ENCODE measurements at places on chromosomes 13 and 19.
A peak's percentile ranks its signal among the peaks of the same experiment; 100 is the strongest.

DNA sequence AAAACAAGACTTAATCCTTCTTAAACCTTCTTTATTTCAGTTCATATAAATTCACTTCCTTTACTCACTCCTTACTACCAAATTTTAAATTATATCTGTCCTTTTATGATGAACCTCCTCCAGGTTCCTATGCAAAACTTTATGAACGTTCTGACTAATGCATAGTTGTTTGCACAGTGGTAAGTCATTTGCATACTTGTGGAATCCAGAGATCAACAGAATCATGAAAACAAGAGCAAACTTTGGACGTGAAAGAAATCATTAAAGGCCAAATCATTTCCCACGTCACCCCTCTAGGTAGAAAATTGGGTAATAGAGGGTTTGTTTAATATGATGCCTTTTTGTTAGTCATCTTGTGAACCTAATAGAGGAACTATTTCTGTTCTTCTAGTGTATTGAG is 32.3 kb upstream of the MYCBP2 start:
- DNase-seq = no peak

DNA sequence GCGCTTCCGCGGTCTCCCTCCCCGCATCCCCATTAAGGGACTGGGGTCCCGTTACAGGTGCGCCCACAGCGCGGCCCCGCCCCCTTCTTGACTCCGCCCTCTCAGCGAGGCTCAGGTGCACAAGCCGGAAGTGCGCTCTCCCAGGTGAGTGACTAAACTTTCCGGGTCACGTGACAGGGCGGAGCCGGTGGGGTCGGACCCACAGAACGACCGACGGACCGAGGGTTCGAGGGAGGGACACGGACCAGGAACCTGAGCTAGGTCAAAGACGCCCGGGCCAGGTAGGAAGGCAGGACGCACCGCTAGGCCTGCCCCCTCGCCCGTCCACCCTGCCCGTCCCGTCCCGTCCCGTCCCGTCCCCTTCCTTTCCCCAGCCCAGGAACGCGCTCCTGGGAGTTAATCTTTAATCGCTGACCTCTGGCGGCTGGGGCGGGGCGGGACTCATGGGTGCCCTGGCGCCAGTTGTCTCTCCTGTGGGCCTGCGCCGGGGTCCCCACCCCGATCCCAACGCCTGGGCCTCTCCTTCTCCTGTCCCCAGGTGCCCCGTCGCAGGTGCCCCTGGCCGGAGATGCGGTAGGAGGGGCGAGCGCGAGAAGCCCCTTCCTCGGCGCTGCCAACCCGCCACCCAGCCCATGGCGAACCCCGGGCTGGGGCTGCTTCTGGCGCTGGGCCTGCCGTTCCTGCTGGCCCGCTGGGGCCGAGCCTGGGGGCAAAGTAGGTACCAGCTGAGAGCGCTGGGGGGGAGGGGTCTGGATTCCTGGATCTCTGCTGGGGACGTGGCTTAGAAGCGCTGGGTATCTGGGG is at the start of gene CRB3:
CRB3 (plus strand) TSS at position 202 of the 804 bp plus-strand sequence; CDS start at position 633, 431 bp downstream.
- DNase-seq = no peak

DNA sequence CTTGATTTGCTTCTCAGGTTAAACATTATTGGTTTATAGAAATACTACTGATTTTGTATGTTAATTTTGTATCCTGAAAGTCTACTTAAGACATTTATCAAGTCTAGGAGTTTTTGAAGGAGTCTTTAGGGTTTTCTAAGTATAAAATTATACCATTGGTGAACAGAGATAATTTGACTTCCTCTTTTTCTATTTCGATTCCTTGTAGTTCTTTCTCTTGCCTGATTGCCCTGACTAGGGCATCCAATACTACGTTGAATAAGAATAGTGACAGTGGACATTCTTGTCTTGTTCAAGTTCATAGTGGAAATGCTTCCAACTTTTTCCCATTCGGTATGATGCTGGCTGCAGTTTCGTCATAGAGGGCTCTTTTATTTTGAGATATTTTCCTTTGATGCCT is 807.5 kb upstream of the SLC10A2 start:
- DNase-seq = no peak

DNA sequence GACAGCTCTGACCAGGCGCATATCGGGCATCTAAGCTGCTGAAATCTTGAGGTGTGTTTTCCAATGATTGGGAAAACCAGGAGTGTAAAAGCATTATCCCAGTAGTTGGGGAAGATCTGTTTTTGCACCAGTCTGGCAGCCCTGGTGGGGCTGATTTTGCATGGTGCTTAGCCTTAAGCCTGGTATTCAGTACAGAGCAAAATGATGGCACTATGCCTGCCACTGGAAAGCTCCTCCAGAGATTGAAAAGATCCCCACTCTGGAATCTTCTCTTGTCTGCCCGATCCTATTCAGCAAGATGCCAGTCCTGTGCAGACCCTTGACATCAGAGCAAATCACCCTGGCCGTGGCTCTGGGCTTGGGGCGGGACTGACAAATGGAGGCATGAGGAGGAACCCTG is 44.7 kb upstream of the SIAH3 start:
- DNase-seq = no peak

- no peak for DNase-seq
Measured at GRCh38 chr19:44943801-44944249, 1.8 kb downstream of the APOC4 start.

DNA sequence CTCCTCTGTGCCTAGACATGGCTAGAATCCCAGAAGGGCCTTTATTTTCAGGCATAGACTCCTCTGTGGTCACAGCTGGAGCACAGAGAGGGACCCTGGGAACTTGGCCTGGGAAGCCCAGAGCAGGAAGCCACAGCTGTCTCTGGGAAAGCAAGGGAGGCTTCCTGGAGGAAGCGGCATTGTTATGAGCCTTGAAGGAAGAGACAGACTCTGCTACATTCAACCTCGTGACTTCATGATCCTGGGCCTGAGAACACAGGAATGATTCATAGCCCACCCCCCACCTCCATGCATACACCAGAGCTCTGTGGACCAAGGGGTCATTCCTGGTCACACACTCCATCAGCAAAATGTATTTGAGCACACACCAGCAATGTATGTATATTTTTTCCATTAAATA is 8.6 kb downstream of the RDH8 start:
- no peak for DNase-seq

GRCh38 chr13:45925151-45925550 is 73.6 kb upstream of the SIAH3 start:
- DNase-seq = no peak

- DNase-seq = no peak
Measured at GRCh38 chr19:46825731-46826055, 25.0 kb downstream of the AP2S1 start.

DNA sequence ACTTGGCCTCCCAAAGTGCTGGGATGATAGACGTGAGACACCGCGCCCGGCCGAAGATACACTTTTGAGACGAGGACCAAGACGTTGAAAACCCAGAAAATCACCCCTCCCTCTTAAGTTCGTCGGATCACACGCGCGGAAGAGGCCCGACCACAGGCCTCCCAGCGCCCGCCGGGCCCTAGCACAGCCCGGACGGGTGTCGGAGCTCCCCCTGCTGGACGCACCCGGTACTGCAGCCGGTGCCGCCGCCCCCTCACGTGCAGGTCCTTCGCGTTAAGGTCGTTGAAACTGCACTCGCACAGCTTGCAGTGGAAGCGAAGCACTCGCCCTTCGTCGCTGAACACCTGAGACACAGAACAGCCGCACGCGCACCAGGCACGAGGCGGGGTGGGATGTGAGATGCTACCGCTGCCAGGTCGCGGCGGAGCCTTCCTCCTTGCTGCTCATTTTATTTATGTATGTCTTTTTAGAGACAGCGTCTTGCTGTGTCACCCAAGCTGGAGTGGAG is 35.7 kb upstream of the MATK start:
- DNase-seq = peak; percentile 97

DNA sequence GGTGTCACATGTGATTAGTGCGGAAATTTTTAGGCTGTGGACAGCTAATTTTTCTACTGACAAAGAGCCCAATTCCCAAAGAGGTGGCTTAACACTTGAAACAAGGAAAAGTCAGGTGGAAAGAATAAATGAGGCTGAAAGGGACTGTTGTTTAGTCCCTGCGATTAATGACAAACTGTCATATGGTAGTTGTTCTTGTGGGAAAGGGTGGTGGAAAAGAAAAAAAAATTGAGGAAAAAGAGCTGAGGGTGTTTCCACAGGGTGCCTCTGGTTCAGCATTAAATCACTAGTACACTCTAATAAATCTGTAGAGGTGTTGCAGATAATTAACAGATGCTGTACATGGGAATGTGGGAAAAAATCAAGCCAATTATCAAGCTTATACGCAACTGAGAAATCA is 300.7 kb downstream of the DNAJC15 start:
- no peak for DNase-seq

GRCh38 chr13:48210178-48210577 is 22.8 kb upstream of the ITM2B start:
- no peak for DNase-seq

DNA sequence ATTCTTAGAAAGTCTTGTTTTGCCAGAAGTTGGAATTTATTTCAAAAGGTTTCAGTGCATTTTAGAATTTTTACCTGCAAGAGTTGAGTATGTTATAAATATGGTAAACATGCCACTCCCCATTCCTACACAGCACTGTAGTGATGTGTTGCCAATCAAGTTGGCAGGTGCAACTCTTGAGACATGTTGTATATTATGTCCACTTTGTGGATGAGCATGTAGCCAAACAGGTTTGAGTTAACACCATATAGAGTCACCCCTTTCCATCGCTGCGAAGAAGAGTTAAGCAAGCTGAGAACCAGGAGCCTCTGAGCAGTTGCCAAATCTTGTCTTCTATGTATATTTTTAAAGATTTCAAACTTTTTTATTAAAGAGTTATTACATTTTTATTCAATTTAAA is 359.8 kb downstream of the LMO7 start:
- DNase-seq = no peak

DNA sequence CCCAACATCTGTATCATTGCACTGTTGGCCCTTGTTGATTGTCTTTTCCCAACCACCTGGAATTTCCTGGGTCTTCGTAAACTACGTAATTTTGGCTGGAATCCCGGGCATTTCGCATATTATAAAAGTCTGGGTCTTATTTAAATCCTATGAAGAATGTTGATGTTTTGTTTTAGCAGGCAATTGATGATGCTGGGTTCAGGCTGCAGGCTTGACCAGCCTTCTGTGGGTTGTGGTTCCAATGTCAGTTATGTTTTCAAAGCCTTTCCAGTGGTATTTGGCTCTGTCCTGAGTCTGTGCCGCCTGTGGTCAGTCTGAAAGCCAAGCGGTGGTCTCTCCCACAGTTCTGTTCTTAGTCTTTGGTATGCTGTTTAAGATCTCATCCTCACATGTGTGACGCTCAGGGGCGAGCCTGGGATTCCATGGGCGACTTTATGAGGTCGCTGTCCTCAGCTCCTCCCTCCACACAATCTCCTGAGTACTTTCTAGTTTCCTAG is 12.4 kb downstream of the SLC35E1 start:
- no peak for DNase-seq

DNA sequence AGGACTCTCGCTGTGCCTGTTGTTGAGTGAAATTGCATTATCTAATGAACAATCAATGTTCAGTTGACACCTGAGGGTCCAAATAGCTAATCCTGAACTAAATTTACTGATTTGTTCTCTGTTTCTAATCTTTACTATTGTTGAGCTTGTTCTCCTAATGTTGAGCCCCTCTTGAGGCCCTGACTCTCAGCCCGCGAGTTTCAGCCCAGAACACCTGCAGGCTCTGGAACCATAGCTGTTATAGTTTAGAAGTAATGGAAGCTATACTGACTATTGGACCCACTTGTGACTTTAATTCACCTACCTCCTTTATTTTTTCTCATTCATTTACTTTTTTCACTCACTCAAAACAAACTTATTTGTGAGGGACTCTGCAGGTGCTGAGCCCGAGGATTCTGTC is 20.6 kb upstream of the PCDH8 start:
- DNase-seq = no peak

GRCh38 chr13:102441085-102441484 is 39.2 kb upstream of the FGF14 start:
- DNase-seq = no peak

DNA sequence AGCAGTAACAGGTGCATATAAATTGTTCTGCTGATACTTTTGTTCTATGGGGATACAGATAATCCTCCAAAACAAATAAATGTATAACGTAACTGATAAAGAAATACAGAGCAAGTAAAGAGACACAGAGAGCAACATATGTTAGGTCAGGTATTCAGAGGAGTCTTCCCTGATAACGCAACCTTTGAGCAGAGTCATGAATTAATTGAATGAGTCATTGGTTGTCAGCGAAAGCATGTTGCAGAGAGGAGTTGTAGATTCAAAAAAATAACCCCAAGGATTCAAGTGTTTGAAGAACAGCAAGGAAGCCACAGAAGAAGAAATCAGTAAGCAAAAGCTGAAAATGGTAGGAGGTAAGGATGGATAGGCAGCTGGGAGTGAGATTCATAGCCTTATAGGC is 245.2 kb downstream of the TBC1D4 start:
- DNase-seq = no peak

GRCh38 chr19:4575267-4576015 is 16.0 kb upstream of the SEMA6B start:
- no peak for DNase-seq

DNA sequence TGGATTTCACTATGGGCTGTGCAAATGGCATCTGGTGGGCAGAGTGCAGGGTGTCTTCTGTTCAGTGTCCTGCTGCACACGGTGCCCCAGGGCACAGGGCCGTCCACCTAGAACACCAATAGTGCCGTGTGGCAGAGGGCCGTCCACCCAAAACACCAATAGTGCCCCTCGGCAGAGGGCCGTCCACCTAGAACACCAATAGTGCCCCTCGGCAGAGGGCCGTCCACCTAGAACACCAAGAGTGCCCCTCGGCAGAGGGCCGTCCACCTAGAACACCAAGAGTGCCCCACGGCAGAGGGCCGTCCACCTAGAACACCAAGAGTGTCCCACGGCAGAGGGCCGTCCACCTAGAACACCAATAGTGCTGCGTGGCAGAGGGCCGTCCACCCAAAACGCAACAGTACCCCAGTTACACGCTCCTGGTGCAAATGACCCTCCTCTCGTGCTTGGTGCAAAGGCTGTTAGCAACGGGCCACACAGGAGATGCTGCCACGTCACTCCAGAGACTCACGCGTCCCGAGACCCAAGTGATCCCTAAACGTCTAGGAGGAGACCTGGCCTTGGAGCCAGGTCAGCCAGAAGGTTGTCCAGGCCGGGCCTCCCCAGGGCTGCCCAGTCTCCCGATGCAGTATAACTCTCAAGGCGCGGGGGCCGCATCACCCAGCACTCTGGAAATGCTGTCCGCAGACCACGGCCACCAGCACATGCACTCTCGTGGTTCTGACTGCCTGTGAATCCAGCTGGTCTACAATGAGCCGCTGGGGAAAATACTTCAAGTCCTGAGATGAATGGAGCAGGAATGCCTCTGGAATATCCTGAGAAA is 51.5 kb downstream of the RASA3 start:
- no peak for DNase-seq

DNA sequence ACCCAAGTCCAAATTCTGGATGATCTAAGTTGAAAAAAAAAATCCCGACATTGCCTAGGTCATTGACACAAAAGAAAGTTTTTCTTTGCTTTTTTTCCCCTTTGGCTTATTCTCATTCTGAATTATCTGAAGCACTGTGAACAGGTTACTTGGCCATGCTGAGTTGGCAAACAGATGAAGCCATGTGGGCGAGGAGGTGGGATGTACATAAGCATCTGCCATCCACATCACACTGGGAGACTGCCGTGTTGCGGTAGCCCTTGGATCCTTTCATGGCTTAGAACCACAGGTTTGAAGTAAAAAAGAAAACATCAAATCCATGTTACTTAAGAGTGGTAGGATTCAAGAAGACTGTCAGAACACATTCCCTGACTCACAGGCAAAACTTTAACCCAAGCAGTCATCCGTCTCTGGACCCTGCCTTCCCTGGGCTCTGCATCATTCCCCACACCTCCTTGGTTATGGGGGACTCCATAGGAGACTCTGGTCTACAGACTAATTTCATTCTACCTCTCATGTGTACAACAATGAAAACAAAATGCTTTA is 242.5 kb upstream of the SERP2 start:
- DNase-seq = no peak

- DNase-seq = no peak
Measured at GRCh38 chr13:41139296-41139966, 6.8 kb upstream of the KBTBD6 start.
